Body of pancreas (tissue), 4 donors: ENCODE measurements at places on chromosomes 3 and 15. TPM values are rescaled to one million over a fixed set of nuclear protein-coding genes. Genes with fewer than 3 reads are reported as not detected.

DNA sequence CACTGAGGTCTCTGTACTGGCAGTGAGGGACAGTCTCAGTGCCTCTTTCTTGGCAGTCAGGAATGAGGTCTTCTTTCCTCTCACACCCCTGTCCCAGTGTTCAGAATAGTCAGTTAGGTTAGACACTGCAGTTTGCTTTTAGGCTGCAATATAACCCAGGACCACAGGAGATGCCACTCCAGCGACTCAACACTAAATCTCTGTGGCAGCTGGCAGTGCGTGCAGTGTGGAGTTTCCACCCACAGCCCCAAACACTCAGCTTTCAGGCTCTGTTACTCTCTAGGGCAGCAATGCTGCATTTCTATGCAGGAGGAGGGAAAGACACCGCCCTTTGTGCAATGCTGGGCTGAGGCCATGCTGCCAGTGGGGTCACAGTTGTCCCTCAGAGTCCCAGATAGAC lies 150.2 kb upstream of the SUCLG2 start:
- DNase-seq: no peak

The PIK3R4 gene
- total RNA-seq: 28.0 TPM

The CAMK2N2 gene
- total RNA-seq: 1.6 TPM

- DNase-seq: no peak
Observed at GRCh38 chr3:144552346-144553057, 580.9 kb downstream of the DIPK2A start.

GRCh38 chr3:197907196-197907595 lies 42.8 kb upstream of the RPL35A start:
- DNase-seq: no peak

The SPINK8 gene
- not detected for total RNA-seq

DNA sequence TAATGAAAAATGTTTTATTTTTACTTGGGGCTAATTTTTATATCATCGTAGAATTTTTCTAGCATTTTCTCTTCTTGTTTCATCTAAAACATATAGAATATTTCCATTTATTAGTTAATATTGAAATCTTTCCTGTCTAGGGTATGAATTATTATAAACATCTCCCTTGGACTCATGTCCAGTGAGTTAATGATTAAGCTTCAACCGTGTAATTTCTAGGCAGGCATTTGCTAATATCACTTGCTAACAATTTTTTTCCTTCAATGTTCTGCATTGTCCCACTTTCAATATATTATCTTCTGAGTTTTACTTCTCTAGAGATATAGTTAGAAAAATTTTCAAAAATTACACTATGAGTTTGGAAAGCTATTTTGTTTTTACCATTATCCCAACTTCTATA lies 1371.6 kb upstream of the EPHA6 start:
- DNase-seq: no peak

- DNase-seq: no peak
Observed at GRCh38 chr3:29649815-29650547, 369.1 kb downstream of the RBMS3 start.

GRCh38 chr15:38216763-38217162 lies 35.9 kb upstream of the SPRED1 start:
- DNase-seq: no peak

DNA sequence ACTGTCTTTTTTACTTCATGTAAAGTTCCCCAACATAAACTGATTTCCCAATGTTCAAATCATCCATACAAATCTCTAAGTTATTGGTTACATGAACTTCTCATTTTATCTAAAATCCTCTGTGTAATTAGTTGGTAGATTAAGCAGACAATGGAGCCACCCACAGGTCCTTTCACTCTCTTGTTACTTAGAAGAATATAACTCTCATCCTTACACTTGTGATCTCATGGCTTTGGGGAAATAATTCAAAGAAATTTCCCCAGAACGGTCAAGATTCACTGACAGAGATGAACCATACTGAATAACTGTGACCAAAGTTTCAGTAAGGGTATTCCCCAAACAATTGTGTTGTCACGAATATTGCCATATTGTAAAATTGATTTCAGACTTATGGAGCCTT lies 1102.6 kb upstream of the EPHA6 start:
- DNase-seq: no peak

The TLR9 gene
- 0.26 TPM for total RNA-seq

GRCh38 chr3:12138044-12138443 lies 20.7 kb downstream of the TIMP4 start:
- DNase-seq: peak; percentile 10

The TRH gene
- not detected for total RNA-seq

DNA sequence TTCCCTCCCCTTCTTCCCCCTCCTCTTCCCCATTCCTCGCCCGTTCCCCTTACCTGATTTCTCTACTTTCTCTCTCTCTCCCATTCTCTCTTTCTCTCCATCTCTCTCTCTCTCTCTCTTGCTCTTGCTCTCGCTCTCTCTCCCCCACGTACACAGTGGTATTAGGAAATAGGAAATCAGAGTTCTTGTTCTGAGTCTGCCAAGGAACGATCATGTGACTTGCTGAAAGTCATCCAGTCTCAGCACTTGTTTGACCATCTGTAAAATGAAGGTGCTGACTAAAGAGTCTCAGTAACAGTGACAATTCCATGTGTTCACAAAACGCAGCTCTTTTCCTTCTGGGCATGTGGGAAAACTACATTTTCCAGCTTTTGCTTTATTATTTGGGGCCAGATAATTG lies 445.0 kb upstream of the TGFBR2 start:
- DNase-seq: no peak
